Left colon (tissue), 2 donors: ENCODE measurements at places on chromosomes 5 and 9.
A peak's percentile ranks its signal among the peaks of the same experiment; 100 is the strongest.

GRCh38 chr9:128163027-128163515, 3.0 kb downstream of the BBLN start:
- no peak for DNase-seq

- no peak for DNase-seq
Measured at GRCh38 chr5:36462295-36463021, 143.9 kb upstream of the SLC1A3 start.

- no peak for DNase-seq
Measured at GRCh38 chr5:31197183-31197582, 3.7 kb downstream of the CDH6 start.

DNA sequence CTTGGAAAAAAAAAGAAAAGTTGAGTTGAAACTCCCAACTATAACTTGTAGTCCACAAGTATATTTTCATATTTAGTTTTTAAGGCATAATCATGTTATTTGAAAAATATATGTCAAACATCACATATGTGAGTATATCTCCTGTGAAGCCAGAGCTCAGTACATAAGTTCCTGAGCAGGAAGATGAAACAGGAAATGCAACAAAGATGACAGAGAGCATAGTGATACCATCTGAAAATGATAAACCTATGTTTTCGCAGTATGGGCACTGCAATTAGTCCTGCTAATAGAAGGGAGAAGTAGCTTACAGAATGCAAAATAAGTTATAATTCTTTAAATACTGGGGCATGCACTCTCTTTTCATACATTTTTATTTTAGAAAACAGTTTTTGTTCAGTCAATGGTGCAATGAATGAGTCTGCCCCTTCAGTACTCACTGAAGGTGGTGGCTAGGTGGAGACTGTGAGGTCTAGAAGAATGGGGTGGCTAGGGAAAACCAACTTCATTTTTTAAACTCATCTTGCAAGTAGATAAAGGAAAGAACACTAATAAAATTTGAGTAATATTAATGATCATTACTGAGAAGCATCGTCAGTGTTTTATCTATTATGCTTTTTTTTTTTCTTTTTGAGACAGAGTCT, 54.1 kb upstream of the FYB1 start:
- DNase-seq, result no peak

DNA sequence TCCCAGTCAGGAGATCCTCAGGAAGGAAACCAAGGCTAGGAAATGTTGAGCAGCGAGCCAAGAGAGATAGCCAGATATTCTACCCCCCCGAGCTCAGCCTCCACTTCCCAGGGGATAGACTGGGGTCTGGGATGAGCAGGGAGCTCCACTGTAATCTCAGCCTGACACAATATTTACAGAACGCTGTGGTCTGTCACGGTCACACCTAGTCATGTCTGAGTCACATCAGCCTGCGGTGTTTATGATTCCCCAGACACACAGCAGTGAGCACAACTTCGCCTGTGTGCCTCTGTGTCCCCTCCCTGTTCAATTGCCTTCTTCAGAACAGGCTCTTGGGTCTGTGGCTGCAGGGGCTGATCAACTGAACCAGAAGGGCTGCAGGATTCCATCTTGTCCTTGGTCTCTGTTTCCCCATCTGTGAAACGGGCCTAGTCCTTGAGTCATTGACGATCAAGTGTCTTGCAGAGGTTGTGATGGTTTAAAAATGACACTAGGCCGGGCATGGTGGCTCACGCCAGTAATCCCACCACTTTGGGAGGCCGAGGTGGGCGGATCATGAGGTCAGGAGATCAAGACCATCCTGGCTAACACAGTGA, 8.6 kb upstream of the PRRX2 start:
- DNase-seq, result no peak

GRCh38 chr5:116982035-116982434, 407.4 kb upstream of the SEMA6A start:
- no peak for DNase-seq

- no peak for DNase-seq
Measured at GRCh38 chr9:84146893-84147710, 166.5 kb downstream of the RMI1 start.

GRCh38 chr5:139675213-139675612, 27.1 kb downstream of the CXXC5 start:
- DNase-seq, result no peak

DNA sequence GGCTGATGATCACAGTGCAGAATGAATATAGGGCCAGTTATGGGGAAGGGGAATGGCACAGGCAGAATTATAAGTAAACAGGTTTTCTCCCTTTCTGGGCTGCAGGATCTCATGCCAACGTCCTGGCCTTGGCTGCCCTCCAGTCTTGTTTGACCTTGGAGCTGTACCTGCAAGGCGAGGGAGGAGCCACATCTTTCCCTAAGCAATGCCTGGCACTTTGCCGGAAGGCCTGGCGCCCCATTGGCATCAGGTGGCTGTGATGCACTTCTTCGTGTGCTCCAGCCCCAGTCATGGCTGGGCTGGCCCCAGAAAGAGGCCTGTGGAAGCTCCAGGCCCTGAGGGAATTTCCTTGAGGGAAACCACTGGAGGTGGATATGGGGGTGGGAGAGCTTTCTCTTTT, 16.7 kb upstream of the IQGAP2 start:
- peak; percentile 94 for DNase-seq

DNA sequence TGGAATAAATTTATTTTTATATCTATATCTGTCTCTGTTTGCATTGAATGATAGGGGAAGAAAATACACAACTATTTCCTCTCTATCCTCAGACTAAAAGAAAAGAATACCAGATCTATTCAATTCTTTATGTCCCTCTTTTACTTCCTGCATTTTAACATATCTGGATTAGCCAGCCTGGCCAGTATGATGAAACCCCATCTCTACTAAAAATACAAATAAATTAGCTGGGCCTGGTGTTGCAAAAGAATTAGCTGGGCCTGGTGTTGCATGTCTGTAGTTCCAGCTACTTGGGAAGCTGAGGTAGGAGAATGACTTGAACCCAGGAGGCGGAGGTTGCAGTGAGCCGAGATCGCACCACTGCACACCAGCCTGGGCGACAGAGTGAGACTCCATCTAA, 182.0 kb downstream of the LURAP1L start:
- DNase-seq, result no peak

GRCh38 chr9:99953861-99954507, 47.5 kb downstream of the STX17 start:
- DNase-seq, result no peak

- no peak for DNase-seq
Measured at GRCh38 chr9:130692321-130692720, 1.3 kb upstream of the EXOSC2 start.

GRCh38 chr5:82817897-82818676, 259.1 kb downstream of the TMEM167A start:
- DNase-seq, result no peak

DNA sequence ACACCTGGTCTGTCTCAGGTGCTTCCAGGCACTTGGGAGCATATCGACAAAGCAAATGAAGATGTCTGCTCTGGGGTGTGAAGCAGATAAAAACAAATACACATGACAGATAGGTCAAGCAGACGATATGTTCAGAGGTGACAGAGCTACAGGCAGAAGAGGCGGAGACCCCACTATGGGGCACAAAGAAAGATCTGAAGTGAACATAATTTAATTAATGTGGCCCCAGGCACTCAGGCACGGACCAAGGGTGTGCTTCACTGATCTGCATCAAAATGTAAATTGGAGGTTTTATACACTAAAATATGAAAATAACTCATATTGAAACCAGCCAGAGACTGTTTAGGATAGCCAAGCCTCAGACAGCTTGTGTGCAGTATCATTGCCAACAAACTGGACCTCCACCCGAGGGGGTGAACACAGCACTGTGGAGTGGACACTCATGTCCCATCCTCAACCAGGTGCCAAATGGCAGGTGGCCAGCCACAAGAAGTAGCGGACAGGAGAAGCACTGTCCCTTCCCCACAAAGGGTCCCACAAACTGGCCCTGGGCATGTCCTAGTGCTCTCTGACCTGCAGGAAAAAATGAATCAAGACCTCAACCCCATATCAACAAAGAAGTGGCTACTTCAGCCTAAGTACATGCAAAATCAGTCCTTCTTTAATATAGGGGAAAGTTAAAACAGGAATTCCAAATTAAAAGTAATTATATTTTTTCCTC, 29.2 kb downstream of the ROR2 start:
- no peak for DNase-seq

- DNase-seq, result no peak
Measured at GRCh38 chr5:72082048-72082447, 25.2 kb upstream of the MAP1B start.

GRCh38 chr5:106311230-106311915, 1359.4 kb downstream of the EFNA5 start:
- DNase-seq, result no peak

- DNase-seq, result no peak
Measured at GRCh38 chr5:90495146-90495545, 20.5 kb downstream of the POLR3G start.

DNA sequence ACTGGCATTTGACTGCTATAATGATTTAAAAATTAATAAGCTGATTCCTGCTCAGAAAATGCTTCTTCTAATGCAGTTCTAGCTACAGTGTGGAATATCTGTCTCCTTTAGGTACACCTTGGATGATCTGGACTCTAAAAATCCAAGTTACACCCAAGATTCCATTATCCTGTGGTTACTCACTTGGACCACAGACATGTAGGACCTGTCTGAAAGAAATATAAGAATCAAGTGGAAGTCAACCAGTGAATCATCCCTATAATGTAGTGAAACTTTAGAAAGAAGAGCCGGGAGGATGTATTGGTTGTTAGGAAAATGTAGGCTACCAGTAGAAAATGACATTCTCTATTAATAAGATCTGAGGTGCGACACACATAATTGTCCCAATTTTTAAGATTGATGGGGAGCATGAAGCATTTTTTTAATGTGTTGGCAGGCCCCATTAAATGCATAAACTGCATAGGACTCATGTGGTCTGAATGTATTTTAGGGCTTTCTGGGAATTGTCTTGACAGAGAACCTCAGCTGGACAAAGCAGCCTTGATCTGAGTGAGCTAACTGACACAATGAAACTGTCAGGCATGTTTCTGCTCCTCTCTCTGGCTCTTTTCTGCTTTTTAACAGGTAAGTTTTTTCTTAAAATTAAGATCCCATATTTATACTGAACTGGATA, at the start of gene SPINK6:
Gene SPINK6 (plus strand): TSS at position 512 of the 673 bp plus-strand sequence. CDS start 55 bp downstream, at position 567.
- DNase-seq, result no peak

- no peak for DNase-seq
Measured at GRCh38 chr5:163789870-163790269, 284.5 kb downstream of the MAT2B start.

- DNase-seq, result no peak
Measured at GRCh38 chr9:79037338-79037737, 534.4 kb upstream of the TLE4 start.
